NCI-H82 (cell line): ENCODE measurements at places on chromosomes 2 and 18.
A peak's percentile ranks its signal among the peaks of the same experiment; 100 is the strongest.

GRCh38 chr2:69168950-69169654 is 156.1 kb downstream of the ANTXR1 start:
- peak; percentile 75 for DNase-seq

- DNase-seq: no peak
Measured at GRCh38 chr2:74924463-74925265, 33.8 kb upstream of the POLE4 start.

GRCh38 chr2:35428548-35428947 is 927.0 kb upstream of the CRIM1 start:
- DNase-seq: peak; percentile 83

GRCh38 chr2:8277921-8278571 is 403.8 kb upstream of the ID2 start:
- no peak for DNase-seq

DNA sequence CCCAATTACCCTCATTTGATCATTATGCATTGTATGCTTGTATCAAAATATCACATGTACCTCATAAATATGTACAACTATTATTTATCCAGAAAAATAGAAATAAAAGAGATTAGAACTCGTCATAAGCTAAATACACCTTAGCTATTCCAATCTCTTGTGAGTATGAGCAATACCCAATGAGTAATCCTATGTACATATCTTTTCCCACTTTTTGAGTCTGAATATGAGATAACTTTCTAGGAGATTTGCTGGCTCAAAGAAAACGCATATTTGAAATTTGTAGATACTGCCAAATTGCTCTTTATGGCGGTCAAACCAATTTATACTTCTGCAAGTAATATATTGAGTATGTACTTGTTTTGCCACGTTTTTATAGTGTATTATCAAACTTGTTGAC is 24.1 kb downstream of the PRKD3 start:
- no peak for DNase-seq

DNA sequence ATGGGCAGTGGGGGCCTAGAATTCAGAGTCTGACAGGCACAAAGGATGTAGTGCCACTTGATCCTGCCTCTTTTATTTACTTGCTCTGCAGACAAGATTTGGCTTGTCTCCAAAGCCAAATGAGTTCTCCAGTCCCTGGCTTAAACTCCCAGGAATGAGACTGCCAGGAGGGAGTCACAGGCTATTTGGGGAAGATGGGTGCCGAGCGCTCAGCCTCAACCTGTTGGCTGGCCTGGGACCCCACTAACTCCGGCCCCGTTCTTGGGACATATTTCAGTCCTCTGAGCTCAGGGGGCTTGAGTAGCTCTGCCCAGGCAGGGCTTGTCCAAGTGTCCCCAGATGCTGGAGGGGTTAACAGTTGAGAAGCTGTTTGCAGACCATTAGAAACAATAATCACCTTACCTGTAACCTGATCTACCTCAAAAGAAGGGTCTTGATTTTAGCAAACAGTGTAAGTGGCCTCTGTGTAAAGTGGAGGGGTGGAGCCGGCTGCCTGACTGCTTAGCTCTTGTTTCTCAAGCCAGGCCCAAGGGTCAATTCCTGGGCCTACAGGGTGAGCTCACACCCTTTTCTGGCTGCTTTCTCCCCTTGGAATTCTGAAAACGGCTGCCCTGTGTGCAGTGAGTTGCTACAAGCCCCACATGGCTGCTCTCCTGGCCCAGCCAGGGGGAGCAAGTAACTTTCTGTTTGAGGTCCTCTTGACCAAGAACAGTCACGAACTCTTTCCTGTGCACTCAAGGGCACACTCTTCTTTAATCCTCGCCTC is 27.1 kb upstream of the FZD5 start:
- DNase-seq: peak; percentile 92
